ENCODE measurements at places on chromosomes 5 and 9.

GRCh38 chr9:88994469-88995199 lies 3.4 kb downstream of the S1PR3 start:
- DNase-seq: no peak

GRCh38 chr9:78559449-78559885 lies 262.5 kb downstream of the PSAT1 start:
- no peak for DNase-seq

DNA sequence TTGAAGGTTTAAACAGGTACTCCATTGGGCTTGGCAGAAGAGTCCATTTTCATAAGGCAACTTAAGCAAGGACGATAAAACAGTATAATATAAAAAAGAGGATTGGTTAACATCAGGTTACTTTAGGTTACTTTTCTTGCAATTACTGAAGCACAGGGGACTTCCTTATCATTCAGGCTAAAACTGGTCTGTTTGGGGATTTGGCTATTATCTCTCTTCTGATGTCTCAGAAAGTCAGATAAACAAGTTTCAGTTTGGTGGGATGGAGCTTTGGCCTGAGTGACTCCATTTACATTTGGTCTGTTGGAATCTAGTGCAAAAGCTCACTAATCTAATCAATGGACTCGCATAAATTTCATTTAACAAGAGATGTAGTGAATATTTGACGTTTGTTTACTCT lies 8.0 kb downstream of the GAPT start:
- no peak for DNase-seq

DNA sequence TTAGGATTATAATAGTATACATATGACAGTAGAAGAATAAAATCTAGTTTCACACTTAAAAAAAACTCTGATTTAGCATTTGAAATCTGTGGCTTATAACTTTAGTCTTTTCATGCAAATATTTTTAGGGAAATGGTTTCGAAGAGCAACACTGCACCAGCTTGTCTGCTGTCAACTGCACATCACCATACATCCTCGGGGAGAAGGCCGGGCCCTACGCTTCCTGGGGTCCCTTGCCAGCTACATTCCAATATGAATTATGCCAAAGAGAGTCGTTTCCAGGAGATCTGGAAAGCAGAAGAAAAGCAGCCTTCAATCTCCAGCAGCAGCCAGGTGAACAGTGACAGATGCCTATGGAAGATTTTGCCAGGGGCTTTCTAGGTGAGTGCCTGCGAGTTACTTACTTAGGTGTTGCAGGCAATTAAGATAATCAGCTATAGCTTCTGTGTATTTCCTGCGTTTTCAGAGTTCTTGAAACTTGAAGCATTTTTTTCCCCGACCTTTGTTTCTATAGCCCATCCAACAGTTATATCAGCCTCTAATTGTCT lies 166.8 kb downstream of the TRPM3 start:
- DNase-seq: no peak

DNA sequence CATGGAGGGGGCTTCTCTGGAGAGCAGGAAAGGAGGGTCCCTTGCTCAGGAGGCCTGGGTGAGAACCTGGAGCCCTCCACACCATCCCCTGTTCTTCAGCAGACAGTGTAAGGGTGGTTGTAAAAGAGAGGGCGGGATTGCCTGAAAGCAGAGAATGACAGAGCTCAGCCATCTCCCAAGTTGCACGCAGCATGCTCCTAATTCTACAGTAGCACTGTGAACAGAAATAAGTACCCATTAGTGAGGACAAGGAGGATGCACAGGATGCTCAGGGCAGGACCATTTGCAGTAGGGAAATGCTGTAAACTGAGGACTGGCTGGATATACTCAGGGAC lies 8.4 kb downstream of the CCDC69 start:
- no peak for DNase-seq

DNA sequence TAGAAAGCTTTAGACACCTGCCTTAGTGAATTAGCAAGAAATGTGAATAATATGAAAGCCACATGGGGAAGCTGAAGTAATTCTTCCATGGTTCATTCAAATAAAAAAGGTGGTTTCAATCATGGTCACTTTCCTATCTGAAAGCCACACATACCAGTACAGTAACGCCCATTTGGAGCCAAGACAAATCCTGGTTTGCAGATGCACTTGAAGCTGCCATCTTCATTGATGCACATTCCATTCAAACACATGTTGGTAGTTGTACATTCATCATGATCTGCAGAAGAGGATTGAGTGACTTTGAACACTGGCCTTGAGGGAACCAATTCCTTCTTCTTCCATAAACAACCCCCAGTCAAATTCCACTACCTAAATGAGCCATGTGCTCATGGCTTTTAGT lies 161.5 kb downstream of the FBN2 start:
- DNase-seq: no peak

DNA sequence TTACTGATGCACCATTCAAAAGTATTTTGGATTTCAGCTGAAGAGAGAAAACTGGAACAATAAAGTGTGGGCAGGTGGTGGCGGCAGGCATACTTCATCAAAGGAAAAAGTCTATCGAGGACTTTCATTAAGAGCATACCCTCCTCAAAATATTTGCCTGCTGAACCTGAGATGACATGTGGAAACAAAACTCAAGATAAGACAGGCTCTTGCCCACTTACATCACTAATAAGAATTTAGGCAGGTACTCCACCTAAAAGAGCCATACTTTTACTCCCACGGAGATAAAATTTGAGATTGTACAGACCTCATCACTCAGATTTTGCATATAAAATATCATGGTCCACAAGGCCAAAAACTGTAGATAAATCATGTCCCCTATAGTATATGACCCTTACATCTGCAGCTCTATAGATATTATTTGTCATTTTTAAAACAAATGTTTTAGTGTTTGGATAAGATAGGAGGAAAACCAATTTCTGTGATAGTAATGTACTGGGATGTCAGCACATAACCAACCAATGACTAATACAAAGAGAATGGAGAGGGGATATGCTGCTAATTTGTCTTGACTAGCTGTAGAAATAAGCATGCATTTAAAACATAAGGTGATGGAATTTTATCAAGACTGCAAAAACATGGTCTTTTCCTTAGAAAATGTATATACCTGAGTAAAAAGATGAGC lies 730.6 kb upstream of the ZNF608 start:
- no peak for DNase-seq

GRCh38 chr9:776086-776485 lies 65.4 kb upstream of the DMRT1 start:
- DNase-seq: no peak

- no peak for DNase-seq
These were observed 99.2 kb downstream of the ZNF462 start for GRCh38 chr9:106962122-106962521.

GRCh38 chr5:62779010-62779422 lies 200.4 kb downstream of the LRRC70 start:
- DNase-seq: peak; percentile 25

GRCh38 chr5:95923918-95924544 lies 37.6 kb downstream of the ELL2 start:
- no peak for DNase-seq

- DNase-seq: no peak
These were observed 673.4 kb downstream of the DTWD2 start for GRCh38 chr5:118314931-118315330.

- no peak for DNase-seq
These were observed 169.0 kb downstream of the PTPRD start for GRCh38 chr9:10443868-10444204.

GRCh38 chr5:180105827-180106312 lies 34.3 kb upstream of the RNF130 start:
- no peak for DNase-seq

GRCh38 chr5:127555826-127556225 lies 38.4 kb downstream of the PRRC1 start:
- DNase-seq: no peak

DNA sequence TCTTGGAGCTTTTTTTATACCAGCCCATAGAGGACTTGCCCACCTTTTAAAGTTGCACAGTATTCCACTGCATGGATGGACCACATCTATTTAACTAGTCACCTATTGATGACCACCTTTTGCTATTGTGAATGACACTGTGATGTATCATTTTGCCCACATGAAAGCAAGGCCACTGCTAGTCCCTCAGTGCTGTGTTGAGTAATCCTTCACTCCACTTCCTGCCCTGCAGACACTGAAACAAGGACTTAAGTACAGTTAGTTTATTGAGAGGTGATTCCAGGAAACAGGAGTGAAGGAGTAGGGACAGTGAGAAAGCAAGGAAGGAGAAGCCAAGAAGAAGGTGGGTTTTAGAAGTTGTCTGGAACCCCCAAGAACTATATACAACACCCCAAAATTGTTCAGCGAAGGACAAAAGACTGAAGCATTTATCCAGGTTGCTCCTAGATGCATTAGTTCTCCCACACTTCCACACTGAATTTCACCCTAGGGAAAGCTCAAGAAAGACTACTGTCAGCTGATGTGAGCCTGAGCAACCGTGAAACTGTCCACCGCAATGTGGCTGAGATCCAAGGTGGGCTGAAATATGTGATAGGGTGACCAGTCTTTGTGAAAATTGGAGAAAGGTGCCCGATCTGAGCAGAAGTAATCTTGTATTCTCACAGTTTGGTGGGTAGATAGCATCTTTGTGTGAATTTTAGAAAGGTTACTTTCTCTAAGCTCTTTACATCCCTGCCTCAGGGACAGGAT lies 45.2 kb upstream of the ANKRD31 start:
- DNase-seq: no peak

DNA sequence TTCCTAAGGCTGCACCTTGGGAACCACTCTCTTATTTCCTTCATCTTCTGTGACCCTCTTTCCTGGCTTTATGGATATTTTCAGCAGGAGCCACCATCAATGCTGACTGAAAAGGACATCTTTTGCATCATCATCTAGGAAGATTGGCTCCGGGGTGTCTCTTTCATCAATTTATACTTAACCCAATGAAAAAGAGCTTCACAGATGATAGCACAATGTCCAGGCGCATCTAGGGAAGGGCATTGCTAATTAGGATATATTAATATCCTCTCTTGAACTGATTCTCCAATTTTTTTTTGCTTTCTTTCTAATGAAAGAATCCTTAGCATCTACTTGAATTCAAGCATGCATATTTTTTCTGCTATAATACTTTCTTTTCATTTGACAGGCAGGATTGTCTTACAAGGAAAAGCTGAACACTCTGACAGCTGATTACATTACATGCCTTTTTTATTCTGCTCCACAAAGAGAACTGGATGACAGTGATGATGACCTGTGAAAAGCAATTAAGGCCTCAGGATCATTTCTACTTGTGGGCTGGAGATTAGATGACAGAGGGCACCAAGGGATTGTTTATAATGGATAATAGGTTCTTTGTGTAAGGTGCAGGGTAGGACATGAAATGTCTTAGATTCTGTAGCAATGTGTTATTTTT lies 60.2 kb downstream of the PCSK1 start:
- DNase-seq: no peak

GRCh38 chr9:14512942-14513341 lies 180.3 kb downstream of the ZDHHC21 start:
- DNase-seq: no peak

GRCh38 chr9:32738501-32739172 lies 44.7 kb upstream of the TMEM215 start:
- DNase-seq: no peak

GRCh38 chr5:84605241-84605640 lies 220.6 kb upstream of the EDIL3 start:
- DNase-seq: no peak

GRCh38 chr9:16414451-16414850 lies 456.0 kb downstream of the BNC2 start:
- no peak for DNase-seq

DNA sequence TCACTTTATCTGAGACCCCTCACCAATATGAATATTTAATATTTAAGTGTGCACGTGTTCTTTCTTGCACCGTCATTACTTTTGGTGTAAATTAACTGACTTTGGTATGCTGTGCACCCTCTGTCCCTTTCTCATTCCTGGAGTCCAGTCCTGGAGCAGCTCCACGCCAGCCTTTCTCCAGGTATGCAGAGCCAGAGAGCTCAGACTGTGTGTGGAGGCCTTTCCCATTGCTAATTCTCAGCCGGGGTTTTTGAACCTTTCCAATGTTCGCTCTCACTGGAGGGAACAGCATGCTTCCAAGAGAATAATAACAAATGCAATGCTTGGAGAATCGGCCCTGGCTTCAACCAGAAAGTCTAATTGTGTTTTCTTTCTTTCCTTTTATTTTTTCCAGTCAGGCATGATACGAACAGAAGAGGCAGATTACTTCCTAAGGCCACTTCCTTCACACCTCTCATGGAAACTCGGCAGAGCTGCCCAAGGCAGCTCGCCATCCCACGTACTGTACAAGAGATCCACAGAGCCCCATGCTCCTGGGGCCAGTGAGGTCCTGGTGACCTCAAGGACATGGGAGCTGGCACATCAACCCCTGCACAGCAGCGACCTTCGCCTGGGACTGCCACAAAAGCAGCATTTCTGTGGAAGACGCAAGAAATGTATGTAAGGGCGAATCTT lies 41.7 kb downstream of the ADAMTS16 start:
- DNase-seq: no peak

GRCh38 chr5:118875131-118875530 lies 113.2 kb downstream of the DTWD2 start:
- no peak for DNase-seq

DNA sequence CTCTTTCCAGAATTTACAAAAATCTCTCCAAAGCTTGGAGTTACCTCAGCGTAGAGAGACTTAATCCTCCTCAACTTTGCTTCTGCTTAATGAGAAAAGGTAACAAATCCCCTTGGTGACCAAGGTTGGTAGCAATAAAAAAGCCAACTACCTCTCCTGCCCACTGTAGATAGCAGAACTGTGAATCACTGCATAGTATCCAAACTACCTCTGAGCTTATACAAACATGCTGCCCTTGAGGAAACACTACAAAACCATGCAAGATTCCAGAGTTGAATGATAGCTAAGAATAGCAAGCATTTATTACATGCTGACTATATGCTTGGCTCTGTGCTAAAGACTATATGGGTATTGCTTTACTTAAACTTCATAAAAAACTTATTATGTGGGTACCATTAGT lies 2.8 kb upstream of the ADAMTS12 start:
- no peak for DNase-seq
